Stimulated activated CD8-positive, alpha-beta memory T cell treated with anti-CD3 and anti-CD28 coated beads, Interleukin-4, amount 100 ng/mL, for 4 hours (primary cell): ENCODE measurements at places on chromosomes 16 and 17.
A peak's percentile ranks its signal among the peaks of the same experiment; 100 is the strongest.

GRCh38 chr17:42906772-42907446 is 6.3 kb downstream of the G6PC1 start:
- no peak for DNase-seq

DNA sequence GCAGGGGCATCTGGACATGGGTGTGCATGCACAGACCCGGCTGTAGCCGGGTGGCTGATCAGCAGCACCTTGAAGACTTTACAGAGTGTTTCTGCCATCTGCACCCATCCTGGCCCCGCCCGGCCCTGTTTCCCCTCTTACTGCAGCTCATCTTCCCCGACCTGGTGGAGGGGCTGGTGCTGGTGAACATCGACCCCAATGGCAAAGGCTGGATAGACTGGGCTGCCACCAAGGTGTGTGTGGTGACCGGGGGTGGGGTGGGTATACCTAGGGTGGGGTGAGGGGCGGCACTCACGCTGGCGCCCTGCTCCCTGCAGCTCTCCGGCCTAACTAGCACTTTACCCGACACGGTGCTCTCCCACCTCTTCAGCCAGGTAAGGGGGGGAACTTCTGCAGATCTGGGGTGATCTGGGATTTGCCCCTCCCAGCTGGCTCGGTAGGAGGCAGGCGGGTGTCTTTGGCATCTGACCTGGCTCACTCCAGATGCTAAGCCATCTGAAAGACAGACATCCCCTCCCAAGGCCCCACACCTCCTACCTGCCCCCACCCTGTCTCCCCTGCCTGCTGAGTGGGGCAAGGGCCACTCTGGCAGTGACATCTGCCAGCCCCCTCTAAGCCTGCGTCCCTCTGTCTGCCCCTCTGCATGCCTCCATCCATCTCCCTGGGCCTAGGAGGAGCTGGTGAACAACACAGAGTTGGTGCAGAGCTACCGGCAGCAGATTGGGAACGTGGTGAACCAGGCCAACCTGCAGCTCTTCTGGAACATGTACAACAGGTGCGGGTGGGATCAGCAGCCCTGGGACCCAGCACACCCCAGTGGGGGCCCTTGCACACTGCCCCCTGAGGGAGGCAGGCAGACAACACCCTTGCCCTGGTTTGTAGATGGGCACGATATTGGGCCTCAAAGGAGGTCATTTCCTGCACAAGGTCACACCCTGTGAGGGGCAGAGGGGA is 6.6 kb downstream of the NDRG4 start:
- DNase-seq, result no peak

DNA sequence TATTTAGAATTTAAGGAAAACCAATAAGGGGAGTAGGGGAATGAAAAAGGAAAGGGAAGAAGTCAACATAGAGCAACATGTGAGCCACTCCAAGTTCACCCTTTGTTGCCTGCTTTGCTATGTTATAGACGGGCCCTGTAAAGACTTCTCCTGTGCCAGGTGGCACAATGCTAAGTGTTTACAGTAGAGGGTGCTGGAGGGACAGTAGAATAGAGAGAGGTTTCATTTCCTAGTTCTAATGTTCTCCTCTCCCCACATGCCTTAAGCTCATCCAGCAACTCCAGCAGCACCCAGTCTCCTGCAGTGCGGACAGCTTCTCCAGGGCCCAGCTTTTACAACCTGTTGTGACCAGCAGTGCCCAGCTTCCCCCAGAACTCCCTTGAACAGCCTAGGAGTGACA is 468.0 kb downstream of the HS3ST3B1 start:
- no peak for DNase-seq

GRCh38 chr17:12485361-12485906 is 180.3 kb upstream of the MYOCD start:
- no peak for DNase-seq

- DNase-seq, result peak; percentile 46
Measured at GRCh38 chr17:82882715-82883418, 43.0 kb upstream of the ZNF750 start.

GRCh38 chr16:728890-729744 is 2.2 kb downstream of the HAGHL start:
- no peak for DNase-seq

DNA sequence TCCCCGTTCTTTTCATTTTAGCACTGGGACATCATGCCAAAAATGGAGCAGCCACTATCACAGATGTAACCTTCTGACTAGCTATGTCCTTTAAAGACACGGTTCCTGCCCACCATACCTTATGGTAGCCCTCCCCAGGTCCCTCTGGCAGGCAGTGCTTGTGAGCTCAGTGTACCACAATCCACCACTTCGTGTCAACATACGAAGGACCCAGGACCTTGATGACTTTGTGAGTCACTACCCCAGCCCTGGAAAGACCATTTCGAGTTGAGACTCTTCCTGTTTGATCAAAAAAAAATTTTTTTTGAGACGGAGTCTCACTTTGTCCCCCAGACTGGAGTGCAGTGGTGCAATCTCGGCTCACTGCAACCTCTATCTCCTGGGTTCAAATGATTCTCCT is 21.0 kb upstream of the FLCN start:
- no peak for DNase-seq

DNA sequence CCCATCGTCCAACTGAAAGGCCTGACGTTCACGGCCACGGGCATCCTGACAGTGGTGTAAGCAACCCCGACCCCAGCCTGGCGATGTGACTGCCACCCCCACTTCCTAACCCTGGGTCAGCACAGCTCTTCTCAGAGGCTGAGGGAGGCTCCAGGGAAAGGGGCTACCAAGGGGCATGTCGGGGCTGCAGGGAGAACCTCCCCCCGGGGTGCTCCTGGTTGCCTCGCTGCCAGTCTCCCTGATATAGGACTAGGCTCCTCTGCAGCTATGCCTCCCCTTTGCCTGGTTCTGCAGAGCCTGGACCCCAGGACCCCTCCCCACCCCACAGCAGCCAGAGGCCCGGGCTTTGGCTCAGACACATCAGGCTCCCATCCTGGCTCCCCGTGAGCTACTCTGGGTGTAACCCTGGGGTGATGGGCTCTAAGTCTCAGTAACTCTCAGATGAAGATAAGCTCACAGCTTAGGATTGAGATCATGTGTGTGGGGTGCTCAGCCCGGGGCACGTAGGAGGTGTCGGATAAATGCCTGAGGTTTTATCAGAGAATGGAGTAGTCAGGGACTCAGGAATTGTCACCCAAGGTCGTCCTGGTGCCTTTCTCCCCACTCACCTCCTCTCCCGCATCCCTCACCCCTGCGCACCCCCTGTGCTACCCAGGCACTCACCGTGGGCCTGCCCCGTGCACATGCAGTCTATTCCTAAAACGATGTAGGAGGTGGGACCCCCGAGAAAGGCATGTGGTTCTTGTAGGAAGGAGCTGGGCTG is 10.6 kb downstream of the ITGAD start:
- DNase-seq, result no peak
